ENCODE measurements at places on chromosomes 3 and 15.

GRCh38 chr15:69757186-69757585 lies 304.6 kb downstream of the RPLP1 start:
- no peak for DNase-seq

DNA sequence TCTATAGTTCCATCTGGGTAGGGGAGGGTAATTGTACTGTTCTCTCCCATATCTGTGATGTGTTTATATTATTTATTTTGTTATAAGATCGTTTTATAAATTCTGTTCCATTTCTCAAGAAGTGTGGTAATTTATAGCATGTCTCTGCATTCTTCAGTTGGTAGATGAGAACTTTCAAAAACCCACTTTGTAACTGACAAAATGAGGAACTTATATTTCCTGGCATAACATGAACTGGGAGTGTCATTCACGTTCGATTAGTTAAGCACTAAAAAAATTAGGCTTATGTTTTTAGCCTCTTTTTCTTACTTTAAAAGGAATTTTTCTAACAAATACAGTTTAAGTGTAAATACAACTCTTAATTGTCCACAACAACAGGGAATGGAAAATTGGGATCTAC lies 230.8 kb downstream of the CGGBP1 start:
- no peak for DNase-seq

GRCh38 chr3:169041677-169042171 lies 621.8 kb downstream of the MECOM start:
- DNase-seq = peak; percentile 55

GRCh38 chr15:71052356-71052755 lies 62.9 kb upstream of the THSD4 start:
- DNase-seq = no peak

GRCh38 chr15:70879401-70879800 lies 12.8 kb downstream of the THAP10 start:
- DNase-seq = no peak

DNA sequence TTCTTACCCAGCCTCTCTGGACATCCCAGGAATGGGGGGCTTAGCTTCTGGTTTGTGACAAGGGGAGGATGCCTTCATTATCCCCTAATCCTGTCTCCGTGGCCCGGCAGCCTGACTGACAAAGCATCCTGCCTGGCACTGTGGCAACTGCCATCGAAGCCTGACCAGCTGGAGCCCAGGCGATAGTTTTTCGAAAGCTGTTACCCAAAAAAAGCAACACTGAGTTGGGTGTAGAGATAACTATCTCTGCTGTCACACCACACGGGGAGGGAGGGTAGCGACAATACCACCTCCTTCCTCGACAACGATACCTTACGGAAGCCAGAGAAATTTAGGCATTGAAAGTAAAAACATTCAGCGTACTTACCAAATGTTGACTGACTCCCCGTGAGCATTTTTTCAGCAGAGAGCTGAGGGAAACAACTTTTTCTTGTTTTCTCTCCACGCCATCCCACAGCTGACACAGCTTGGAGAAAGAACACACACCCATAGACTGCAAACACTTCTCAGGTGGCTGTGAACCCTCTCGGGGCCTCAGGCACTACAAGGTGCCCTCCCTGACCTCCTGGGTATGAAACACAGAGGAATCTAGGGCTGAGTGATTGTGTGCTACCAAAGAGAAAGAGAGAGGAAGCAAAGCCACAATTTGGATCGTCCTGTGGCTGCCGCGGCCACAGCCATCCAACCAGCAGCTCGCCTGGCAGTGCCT lies 361.9 kb upstream of the ICE2 start:
- DNase-seq = no peak

GRCh38 chr15:84979651-84980050 lies 2.0 kb upstream of the PDE8A start:
- DNase-seq = no peak

- DNase-seq = no peak
These were observed 99.7 kb downstream of the XXYLT1 start for GRCh38 chr3:195171093-195171873.

DNA sequence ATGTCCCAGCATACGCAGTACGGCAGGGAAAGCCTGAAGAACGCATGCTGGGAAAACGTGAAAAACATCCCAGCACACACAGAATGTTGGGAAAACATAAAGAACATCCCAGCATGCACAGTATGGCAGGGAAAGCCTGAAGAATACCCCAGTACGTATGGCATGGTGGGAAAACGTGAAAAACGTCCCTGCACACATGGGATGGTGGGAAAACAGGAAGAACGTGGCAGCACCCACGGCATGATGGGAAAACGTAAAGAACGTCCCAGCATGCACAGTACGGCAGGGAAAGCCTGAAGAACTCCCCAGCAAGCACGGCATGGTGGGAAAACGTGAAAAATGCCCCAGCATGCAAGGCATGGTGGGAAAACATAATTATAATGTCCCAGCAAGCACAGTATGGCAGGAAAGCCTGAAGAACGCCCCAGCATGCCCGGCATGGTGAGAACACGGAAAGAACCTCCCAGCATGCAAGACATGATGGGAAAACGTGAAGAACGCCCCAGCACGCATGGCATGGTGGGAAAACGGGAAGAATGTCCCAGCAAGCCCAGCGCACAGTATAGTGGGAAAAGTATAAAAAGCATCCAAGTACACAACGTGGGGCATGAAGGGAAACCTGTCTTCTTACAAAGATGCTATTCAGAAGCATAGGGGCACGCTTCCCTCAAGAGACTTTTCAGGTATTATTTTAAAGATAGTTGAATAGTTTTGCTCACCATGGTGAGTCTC lies 128.3 kb downstream of the OCA2 start:
- DNase-seq = no peak

Measured in fibroblast of the conjunctiva (primary cell).